ENCODE measurements at places on chromosomes 3 and 15.

DNA sequence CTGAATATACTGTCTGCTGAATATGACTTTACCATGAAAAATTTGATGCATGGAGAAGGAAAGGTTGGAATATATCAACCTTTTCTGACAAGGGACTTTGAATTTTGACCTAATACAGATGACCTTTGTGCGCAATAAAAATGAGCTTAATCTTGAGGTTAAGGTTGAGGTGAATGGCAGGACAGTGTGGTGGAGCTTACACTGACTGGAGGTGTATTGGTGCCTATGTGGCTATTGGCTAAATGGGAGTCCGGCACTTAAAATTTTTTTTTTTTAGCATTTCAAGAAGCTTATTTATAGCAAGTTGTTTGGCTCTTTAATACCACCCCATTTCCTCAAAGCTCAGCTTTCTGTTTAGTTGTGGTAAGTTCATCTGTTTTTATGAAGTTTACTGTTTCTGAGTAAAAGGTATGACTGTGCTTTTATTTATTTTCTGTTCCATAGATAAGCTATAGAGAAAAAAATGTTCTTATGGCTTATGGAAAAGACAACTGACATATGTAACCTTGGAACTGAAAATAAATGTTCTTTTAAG, 15.2 kb downstream of the CDIN1 start:
- no peak for DNase-seq

- DNase-seq, result no peak
Observed at GRCh38 chr3:196050597-196050996, 31.3 kb downstream of the TFRC start.

- DNase-seq, result no peak
Observed at GRCh38 chr3:180421221-180421620, 180.7 kb upstream of the TTC14 start.

GRCh38 chr15:74453925-74454763, 6.8 kb downstream of the UBL7 start:
- no peak for DNase-seq

GRCh38 chr15:90890839-90891238, 6.5 kb downstream of the FES start:
- no peak for DNase-seq
